ENCODE measurements at places on chromosomes 2 and 18. TPM values are rescaled to one million over a fixed set of nuclear protein-coding genes. Genes with fewer than 3 reads are reported as not detected.

Gene SCYGR4
- total RNA-seq = not detected

Gene NGEF
- 22.8 TPM for total RNA-seq

Gene DSG4
- not detected for total RNA-seq

Gene CRYGD
- total RNA-seq = 1.7 TPM

Gene TMEM182
- total RNA-seq = 3.6 TPM

Gene SFTPB
- 0.16 TPM for total RNA-seq

Gene NETO1
- total RNA-seq = 47.7 TPM

Gene TAF4B
- 4.7 TPM for total RNA-seq

Gene WDCP
- 23.7 TPM for total RNA-seq

Gene CYTIP
- 5.1 TPM for total RNA-seq

Gene GBX2
- total RNA-seq = not detected

Gene TRIP12
- 187 TPM for total RNA-seq

Gene SIGLEC15
- not detected for total RNA-seq

Gene UPP2
- total RNA-seq = 1.7 TPM

Gene GAREM1
- total RNA-seq = 22.0 TPM

Gene TMEM198
- 14.0 TPM for total RNA-seq

Gene GULP1
- total RNA-seq = 117 TPM

Gene DAW1
- 1.1 TPM for total RNA-seq

Gene OSBPL6
- total RNA-seq = 22.3 TPM

Gene SRD5A2
- not detected for total RNA-seq

Gene POMC
- 0.78 TPM for total RNA-seq

Gene OR6B2
- total RNA-seq = not detected

Gene CNGA3
- total RNA-seq = 4.4 TPM

Gene CLHC1
- total RNA-seq = 53.0 TPM

Gene CPO
- not detected for total RNA-seq

Data from occipital lobe (tissue), 3 donors.